ENCODE measurements at places on chromosomes 1 and 21. TPM values are rescaled to one million over a fixed set of nuclear protein-coding genes. Genes with fewer than 3 reads are reported as not detected.

OR2L8 gene
- polyA plus RNA-seq, result not detected

KRTAP19-3 gene
- polyA plus RNA-seq, result not detected

DNAJC11 gene
- 60.0 TPM for polyA plus RNA-seq

GRCh38 chr1:165387505-165387904 lies 31.0 kb upstream of the LMX1A start:
- no peak for DNase-seq

- no peak for DNase-seq
Measured at GRCh38 chr1:109370712-109371340, 26.9 kb downstream of the SORT1 start.

- no peak for DNase-seq
Measured at GRCh38 chr1:226966683-226967082, 26.6 kb downstream of the COQ8A start.

DNA sequence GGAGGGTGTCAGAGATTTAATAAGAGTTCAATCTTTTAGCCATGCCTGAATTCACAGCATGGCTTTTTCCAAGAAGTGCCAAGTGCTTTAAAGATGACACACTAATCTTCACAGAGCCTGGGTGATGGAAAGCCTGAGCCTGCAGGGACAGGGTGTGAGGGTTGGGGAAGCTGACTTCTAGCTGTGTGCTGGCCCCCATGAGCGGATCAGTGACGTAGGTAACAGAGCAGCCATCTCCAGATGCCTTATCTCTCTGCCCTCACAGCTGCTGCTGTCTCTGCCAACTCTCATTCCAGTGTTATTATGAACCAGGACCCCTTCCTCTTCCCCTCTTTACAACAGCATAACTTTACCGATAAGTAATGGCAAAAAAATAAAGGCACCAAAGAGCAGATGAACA lies 30.6 kb downstream of the FAM78B start:
- DNase-seq, result no peak
